ENCODE measurements at places on chromosomes 3 and 15. TPM values are rescaled to one million over a fixed set of nuclear protein-coding genes. Genes with fewer than 3 reads are reported as not detected.

Gene NAALADL2
- polyA plus RNA-seq = 0.46 TPM

Gene ADCY5
- polyA plus RNA-seq = 5.4 TPM

Gene BOC
- polyA plus RNA-seq = 4.2 TPM

- H3K36me3 ChIP-seq = no peaks in the 10 kb centered on the region
- DNase-seq = no peak
- no peaks in the 10 kb centered on the region for H3K4me1 ChIP-seq
- no peak overlapping the region for H3K27ac ChIP-seq
- no peaks in the 10 kb centered on the region for H3K27me3 ChIP-seq
- no peak overlapping the region for H3K4me3 ChIP-seq
These were observed 17.7 kb upstream of the SNRK start for GRCh38 chr3:43268636-43269035.

DNA sequence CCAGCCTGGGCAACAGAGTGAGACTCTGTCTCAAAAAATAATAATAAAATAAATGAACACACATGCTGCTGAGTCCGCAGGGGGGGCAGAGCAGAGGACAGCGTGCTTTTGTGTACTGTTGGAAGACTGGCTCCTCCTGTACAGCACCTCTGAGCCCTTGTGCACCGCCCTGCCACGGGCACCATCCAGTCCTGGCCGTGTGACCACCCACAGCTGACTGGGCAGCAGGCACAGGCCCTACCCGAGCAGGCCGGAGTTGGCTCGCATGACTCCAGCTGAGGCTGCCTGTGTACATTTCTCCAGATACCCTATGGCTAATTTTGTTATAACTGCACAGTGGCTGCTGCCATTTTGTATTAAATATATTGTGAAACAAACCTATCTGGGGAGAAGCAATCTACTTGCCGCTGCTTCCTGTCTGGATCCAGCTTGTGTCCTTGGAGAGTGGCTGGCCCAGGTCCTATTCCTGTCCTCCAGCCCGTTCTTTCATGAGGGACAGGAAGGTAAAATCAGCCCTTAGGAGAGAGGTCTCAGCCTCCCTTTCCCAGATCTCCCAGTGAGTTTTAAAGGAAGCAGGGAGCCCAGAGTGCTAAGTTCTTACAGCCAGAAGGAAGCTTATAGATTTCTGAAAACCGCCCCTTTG is 14.6 kb downstream of the IVD start:
- no peak overlapping the region for H3K4me3 ChIP-seq
- H3K27ac ChIP-seq = no peak overlapping the region
- peaks cover 9% of the 10 kb centered on the region for H3K36me3 ChIP-seq
- H3K27me3 ChIP-seq = no peaks in the 10 kb centered on the region

DNA sequence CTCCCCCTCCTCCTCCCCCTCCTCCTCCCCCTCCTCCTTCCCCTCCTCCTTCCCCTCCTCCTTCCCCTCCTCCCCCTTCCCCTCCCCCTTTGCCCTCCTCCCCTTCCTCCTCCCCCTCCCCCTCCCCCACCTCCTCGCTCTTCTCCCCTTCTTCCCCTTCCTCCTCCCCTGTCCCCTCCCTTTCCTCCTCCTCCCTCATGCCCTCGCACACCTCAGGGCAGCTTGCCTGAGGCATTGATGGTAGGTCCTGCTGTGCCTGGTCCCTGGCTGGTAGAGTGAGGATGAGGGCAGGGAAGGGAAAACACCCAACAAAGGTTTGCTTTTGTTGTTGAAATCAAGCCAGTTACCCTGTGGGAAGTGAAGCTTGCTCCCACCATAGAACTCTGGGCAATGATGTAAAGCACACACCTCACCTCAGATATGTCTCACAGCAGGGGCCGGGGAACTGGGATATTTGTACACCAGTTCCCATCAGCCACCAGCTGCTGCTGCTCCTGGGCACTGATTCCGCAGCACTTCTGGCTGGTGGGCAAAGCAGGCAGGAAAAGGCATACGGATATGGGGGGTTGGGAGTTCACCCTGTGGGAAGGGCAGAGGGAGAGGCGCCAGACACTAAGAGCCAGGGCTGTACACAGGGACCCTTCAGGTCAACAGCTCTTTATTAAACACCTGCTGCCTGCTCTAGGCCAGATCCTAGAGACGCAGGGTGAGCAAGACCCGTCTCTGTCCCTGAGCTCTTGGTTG is 13.8 kb downstream of the ISG20 start:
- H3K27ac ChIP-seq = no peak overlapping the region
- no peaks in the 10 kb centered on the region for H3K4me1 ChIP-seq
- H3K4me3 ChIP-seq = no peak overlapping the region
- no peaks in the 10 kb centered on the region for H3K27me3 ChIP-seq
- H3K36me3 ChIP-seq = no peaks in the 10 kb centered on the region

Measured in sigmoid colon (tissue), 7 donors.